ENCODE measurements at places on chromosomes 11 and 22.

GRCh38 chr22:23437779-23438178 is 142.3 kb downstream of the IGLL1 start:
- no peak for DNase-seq

DNA sequence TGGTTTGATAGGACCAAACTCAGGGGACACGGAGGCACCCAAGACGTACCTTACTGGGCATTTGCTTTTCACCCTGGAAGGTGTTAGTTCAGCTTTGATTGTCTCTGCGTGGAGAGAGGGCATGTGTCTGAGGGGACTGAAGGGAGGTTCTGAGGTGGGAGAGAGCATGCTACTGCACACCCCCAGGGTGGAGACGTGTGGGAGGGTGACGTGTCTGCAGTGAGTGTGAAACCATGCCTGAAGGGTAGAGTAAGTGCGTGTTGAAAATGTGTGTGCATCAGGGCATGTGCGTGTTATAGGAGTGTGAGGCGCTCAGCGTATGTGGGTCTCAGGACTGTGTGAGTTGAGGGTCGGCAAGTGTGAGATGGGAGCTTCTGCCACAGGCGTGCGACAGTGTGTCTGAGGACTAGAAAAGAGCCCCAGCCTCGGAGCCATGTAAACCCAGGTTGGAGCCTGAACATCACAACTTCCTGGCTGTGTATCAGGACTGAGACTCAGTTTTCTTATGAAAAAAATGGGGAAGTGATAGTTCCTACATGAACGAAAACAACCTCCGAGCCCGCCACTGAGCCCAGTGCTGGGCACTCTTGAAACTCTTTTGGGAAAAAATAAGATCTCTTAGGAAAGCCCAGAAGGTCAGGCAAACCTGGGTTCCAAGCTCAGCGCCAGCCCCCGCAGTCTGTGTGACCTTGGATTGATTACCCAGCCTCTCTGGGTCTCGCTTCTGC is 11.8 kb upstream of the KCNJ11 start:
- DNase-seq = no peak

GRCh38 chr22:48331266-48331665 is 1496.4 kb downstream of the BRD1 start:
- no peak for DNase-seq

GRCh38 chr22:35483730-35484129 is 56.9 kb upstream of the RASD2 start:
- no peak for DNase-seq

- DNase-seq = no peak
These were observed 9.2 kb downstream of the HRAS start for GRCh38 chr11:526192-526591.

DNA sequence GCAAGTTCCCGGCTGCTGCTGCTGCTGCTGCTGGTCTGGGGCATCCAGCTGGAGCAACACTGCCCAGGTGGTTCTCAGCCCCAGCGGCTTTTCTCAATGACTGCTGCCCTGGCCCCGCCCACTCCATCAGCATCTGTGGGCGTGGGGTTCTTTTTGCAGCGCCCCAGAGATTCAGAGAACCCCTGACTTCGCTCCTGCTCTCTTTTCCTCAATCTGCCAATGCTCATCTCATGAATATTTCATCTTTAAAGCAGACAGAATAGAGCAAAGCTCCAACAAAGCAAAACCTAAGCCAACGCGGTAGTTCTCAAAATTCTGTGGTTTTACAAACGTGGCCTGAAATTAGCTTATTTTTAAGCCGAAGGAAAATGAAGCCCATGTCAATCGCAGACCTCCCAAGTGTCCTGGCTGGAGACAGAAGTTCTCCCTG is 363.6 kb downstream of the CTTN start:
- no peak for DNase-seq

DNA sequence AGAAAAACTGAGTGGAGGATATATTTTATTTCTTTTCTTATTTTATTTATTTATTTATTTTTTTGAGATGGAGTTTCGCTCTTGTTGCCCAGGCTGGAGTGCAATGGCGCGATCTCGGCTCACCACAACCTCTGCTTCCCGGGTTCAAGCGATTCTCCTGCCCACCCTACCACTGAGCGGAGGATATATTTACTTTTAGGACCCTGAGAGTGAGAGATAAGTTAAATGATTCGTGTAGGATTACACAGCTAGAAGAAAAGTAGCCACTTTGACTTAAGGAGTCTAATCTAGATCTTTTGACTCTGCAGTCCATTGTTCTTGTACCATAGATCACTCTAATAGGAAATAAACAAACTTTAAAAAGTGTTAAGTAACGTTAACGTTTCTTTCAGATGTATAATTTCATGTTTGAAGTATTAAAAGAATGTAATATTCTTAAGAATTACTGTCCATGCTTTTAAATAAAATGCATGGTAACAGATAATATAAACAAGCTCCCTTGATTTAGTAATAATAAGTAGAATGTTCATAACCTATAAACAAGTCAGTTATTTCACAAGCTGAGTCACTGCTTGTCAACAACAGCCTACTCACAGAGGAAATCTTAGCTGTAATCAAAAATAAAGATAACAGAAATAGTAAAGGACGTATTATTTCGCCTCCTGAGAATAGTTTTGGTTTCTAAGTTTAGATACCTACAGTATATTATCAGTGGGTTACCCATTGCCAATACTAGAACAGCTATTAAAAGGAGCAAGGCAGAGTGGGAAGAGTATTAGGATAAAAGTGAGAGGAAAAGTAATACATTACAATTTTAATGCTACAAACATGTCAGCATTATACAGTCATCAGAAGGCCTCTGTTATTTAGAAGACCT is 18.6 kb downstream of the USP47 start:
- no peak for DNase-seq

- no peak for DNase-seq
These were observed 2.4 kb downstream of the JAM3 start for GRCh38 chr11:134071306-134071705.

DNA sequence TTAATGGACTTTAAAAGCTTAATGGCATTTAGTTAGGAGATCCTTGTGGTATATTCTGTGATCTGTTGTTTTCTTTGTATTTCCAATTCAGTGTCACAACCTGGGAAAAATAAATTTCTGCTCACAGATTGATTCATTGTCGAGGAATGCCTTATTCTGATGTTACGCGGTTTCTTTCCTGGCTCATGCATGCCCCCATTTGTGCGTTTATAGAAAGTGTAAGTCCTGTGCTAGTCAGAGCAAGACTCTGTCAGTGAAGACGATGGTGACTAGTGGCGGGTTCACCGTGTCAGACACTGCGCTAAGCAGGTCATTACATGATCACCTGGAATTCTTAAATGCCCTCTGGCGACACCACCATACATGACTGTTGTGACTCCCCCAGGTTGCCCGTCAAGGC is 169.4 kb downstream of the TBC1D22A start:
- no peak for DNase-seq

DNA sequence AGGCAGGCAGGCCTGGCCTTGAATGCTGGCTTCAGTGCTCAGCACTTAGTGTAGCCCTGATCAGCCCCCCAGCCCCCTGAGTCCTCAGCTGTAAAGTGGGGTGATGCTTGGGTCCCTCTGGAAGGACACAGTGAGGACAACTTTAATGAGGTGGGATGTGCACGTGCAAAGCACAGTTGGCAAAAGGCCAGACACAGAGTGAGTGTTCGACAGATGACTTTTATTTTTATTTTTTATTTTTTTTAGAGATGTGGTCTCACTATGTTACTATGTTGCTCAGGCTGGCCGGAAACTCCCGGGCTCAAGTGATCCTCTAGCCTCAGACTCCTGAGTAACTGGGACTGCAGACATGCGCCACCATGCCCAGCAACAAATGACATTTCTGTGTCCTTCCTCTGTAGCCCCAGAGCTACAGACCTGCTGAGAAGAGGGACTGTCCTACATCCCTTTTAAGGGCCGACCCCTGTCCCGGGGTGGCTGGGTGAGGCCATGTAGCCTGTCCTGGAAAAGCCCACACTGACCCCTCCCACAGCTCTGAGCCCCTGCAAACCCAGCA is 6.9 kb upstream of the C11orf96 start:
- no peak for DNase-seq

DNA sequence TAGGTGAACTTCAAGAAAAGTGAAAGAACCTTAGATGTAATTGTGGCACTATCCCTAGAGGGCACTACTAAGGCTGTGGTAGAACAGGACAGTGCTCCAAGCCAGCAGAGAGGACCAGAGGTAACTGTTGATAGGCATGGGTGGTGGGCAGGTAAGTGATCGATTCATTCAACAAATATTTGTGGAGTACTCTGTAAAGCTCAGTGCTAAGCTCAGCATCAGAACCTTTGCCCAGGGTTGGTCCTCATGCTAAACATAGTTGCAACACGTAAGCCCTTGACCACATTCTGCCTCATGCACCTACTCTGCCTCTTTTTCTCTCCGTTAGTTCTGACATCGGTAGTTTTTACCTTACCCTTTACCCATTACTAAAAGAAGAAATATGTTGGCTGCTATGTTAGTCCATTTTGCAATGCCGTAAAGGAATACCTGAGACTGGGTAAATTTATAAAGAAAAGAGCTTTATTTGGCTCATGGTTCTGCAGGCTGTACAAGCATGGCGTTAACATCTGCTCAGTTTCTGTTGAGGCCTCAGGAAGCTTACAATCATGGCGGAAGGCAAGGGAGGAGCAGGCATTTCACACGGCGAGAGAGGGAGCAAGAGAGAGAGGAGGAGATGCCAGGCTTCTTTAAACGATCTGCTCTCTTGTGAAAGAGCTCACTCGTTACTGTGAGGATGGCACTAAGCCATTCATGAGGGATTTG is 18.4 kb upstream of the NNMT start:
- DNase-seq = no peak

DNA sequence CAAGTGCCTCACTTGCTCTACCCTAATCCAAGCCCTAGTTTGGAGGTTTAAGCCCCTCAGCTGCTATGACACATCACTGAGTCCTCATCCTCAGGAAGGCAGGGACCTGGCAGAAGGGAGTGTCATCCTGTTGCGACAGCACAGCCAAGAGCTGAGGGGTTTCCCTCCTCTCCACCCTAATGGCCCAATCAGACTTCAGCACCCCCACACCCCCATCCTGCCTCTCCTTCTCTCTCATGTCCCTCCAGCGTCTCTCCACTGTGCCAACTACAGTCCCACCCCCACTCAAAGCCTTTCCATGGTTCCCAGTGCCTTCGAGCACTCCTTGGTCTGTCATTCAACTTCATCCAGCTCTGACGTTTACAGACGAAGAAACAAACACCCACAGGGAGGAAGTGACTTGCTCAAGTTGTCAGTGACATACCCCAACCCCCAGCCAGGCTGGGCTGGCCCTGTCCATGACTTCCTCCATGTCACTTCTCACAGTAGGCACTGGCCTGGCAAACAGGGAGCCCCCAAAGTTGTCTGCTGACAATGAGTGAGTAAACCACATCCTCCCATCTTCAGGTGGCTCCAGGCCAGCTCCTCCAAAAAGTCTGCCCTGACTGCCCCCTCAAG is 15.6 kb downstream of the ARAP1 start:
- no peak for DNase-seq

DNA sequence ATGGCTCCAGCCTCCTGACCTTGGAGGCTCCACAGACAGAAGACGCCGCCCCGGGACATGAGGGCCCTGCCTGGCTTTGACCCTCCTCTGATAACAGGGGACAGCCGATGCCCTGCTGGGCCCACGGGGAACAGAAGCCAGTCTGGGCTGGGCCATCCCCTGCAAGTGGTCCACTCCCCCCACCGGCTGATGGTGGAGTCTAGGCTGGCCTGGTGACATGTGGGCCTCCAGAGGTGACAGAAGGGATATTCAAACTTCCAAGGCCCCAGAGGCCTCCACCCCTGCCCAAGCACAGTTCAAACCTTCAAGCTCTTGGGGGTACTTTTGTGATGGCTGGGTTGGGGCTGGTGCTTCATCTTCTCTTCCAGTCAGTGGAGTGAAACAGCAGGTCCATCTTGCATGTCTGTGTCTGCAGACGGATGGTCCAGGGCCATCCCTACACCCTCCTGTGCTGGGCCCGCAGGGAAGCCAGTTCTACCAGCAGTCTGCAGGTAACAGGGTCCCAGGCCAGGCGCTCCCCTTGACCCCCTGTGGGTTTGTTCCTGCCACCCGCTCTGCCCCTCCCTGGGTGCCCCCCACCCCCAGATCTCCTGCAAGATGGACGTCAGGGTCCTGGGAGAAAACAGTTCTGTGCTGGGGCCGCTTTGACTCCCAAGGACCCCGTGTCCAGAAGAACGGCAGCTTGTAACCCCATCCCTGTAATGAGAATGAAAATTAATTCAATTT is 929.9 kb downstream of the BRD1 start:
- DNase-seq = no peak

- DNase-seq = no peak
These were observed 496.9 kb downstream of the SOX6 start for GRCh38 chr11:15859411-15859810.

DNA sequence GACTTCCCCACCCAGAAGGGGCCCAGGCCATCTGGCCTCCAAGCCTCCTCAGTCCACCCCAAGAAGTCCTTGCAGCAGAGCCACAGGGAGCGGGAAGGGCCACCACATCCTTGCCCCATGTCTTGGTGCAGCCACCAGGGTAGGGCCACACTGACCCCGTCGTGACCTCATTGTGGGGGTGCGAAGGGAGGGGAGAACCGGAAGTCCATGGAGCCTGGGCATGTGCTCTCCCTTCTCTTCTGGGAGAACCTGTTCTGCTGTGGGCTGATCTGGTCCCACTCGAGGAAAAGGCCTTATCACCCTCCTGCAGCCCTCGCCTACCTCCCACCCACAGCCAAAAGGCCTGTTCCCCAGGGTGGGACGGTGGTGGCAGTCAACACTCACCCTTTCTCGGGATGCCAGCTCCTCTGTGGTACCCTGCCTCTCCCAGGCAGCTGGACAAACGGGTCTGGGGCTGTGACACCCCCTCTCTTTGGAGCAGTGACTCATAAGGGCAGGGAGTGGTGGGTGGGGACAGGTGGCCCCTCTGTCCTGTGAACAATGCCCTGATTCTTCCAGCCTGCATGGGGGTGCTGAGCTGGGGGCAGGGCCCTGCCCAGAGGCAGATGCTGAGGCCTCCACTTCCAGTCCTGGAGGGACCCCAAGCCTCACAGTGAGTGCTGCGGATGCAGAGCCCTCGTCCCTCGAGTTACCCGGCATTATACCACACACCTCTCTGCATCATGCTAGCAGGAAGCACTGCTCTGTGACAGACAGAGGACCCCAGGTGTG is 14.6 kb upstream of the CTSD start:
- DNase-seq = no peak

DNA sequence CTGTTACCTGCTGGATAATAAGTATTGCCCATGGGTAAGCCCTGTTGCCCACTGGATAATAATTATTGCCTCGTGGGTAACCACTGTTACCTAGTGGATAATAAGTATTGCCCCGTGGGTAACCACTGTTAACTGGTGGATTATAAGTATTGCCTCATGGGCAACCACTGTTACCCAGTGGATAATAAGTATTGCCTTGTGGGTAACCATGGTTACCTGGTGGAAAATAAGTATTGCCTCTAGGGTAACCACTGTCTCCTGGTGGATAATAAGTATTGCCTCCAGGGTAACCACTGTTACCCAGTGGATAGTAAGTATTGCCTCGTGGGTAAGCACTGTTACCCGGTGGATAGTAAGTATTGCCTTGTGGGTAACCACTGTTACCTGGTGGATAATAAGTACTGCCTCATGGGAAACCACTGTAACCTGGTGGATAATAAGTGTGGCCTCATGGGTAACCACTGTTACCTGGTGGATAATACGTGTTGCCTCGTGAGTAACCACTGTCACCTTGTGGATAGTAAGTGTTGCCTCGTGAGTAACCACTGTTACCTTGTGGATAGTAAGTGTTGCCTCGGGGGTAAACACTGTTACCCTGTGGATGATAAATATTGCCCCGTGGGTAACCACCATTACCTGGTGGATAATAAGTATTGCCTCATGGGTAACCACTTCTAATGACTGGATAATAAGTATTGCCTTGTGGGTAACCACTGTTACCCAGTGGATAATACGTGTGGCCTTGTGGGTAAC is 29.0 kb upstream of the NXPE4 start:
- DNase-seq = no peak

- DNase-seq = no peak
These were observed 25.5 kb downstream of the CTTN start for GRCh38 chr11:70423523-70424505.

Measured in epithelial cell of proximal tubule (primary cell).